RPMI7951 (cell line): ENCODE measurements at places on chromosomes 2 and 18. TPM values are rescaled to one million over a fixed set of nuclear protein-coding genes. Genes with fewer than 3 reads are reported as not detected.

Gene CACNB4
- total RNA-seq = 0.10 and 0.12 TPM in 2 replicates

Gene HMSD
- not detected in 2 replicates for total RNA-seq

Gene IL36RN
- not detected in 2 replicates for total RNA-seq

Gene TEKT4
- not detected in 2 replicates for total RNA-seq

Gene TOGARAM2
- total RNA-seq = 0.29 TPM in 1 of 2 replicates, not detected in the other

Gene DLGAP1
- total RNA-seq = not detected in 2 replicates

Gene SCN9A
- total RNA-seq = under 0.01 and 0.12 TPM in 2 replicates

Gene PLB1
- total RNA-seq = 0.12 and 1.6 TPM in 2 replicates

Gene KCNK3
- total RNA-seq = 1.1 and 2.3 TPM in 2 replicates

Gene NTSR2
- total RNA-seq = 0.36 TPM in 1 of 2 replicates, not detected in the other

Gene SEPTIN2
- 451 and 502 TPM in 2 replicates for total RNA-seq

Gene HOXD13
- 1.2 and 2.6 TPM in 2 replicates for total RNA-seq

Gene KLF7
- 5.4 and 7.3 TPM in 2 replicates for total RNA-seq

Gene UGT1A8
- not detected in 2 replicates for total RNA-seq

- peak; percentile 74 for DNase-seq
Measured at GRCh38 chr2:100260712-100261620, 61.3 kb downstream of the LONRF2 start.

DNA sequence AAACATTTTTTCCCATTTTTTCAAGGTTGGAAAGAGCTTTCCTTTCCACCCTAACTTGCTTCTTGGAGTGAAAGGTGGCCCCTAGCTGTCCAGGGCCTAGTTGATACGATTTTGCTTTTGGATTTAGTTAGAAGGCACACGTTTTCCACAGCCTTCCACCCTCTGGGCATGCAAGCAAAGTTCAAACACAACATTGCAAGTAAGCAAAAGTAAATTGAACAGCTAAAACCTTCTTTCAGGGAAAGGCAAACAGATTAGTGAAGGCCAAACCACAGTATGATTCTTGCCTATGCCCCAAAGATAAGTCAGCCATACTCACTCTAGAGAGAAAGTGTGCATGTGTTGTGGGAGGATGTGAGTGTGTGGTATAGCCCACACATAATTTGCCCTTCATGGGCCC lies 273.7 kb upstream of the KLHL29 start:
- DNase-seq = no peak

- no peak for DNase-seq
Measured at GRCh38 chr2:174477759-174478158, 9.1 kb downstream of the GPR155 start.

- DNase-seq = peak; percentile 73
Measured at GRCh38 chr2:196274387-196274809, 103.0 kb upstream of the STK17B start.

GRCh38 chr2:79945653-79946445 lies 358.7 kb downstream of the LRRTM1 start:
- no peak for DNase-seq

DNA sequence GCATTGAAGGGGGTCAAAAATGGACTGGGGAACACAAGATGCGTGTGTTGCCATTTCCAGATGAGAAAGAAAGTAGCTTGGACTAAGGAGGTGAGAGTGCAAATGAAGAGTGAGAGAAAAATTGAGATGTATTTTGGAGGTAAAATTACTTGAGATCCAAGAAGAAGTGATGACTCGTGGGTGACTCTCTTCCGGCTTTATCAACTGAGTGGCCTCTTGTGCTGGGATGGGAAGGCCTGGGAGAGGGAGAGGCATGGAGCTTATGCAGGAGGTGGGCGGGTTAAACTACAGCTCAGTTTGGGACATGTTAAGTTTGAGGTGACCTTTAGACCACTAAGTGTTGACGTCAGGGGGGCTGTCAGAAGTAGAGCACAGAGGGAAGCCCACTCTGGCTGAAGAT lies 34.9 kb downstream of the SULT1C2 start:
- DNase-seq = peak; percentile 40

GRCh38 chr2:148596018-148596417 lies 48.5 kb upstream of the EPC2 start:
- no peak for DNase-seq

- no peak for DNase-seq
Measured at GRCh38 chr2:190270298-190270697, 49.3 kb downstream of the HIBCH start.

DNA sequence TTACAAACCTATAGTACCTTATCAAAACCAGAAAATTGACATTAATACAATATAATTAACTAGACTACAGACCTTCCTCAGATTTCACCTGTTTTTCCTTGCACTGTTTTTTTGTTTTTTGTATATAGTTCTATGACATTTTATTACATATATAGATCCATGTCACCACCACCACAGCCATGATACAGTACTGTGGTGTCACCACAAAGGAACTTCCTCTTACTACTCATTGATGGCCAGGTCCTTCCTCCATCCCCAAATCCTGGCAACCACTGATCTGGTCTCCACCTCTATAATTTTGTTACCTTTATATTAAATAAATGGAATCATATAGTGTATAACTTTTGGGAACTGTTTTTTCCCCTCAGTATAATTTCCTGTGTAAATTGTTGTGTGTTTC lies 19.4 kb upstream of the ATP6V1B1 start:
- DNase-seq = no peak

- DNase-seq = no peak
Measured at GRCh38 chr2:55011831-55012671, 38.2 kb downstream of the RTN4 start.

DNA sequence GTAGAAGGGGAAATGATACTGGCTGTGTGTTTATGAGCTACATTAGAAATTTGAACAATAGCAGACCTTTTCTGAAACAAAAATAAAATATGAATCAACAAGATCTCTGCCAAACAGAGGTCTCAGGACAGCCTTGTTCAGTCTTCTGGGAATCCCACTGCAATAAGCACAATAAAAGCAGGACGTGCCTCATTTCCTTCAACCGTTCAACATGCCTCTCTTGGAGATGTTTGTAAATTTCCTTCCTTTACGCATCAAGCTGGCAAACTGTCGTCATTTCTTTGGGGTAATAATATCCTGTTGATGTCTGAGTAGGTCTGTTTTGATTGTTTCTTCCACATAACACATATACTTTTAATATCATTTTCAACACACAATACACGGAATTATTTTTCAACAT lies 77.2 kb downstream of the TCF4 start:
- peak; percentile 62 for DNase-seq

DNA sequence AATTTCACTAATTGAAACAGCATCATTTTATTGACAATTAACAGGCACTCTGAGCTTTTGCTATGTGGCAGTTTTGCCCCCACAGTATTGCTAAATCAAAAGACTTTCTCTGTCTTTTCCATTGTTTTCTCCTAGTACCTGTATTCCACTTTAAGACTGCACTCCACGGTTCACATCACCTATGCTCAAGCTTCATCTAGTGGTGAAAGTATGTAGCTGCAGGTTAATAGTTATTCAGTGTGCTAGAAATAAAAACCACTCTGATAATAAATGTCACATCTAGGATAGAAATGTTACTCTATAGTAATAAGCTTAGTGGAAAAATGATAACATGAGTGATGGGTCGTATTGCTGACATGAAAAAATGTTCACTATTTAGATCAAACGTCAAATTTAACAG lies 24.6 kb downstream of the ARL6IP6 start:
- DNase-seq = no peak

DNA sequence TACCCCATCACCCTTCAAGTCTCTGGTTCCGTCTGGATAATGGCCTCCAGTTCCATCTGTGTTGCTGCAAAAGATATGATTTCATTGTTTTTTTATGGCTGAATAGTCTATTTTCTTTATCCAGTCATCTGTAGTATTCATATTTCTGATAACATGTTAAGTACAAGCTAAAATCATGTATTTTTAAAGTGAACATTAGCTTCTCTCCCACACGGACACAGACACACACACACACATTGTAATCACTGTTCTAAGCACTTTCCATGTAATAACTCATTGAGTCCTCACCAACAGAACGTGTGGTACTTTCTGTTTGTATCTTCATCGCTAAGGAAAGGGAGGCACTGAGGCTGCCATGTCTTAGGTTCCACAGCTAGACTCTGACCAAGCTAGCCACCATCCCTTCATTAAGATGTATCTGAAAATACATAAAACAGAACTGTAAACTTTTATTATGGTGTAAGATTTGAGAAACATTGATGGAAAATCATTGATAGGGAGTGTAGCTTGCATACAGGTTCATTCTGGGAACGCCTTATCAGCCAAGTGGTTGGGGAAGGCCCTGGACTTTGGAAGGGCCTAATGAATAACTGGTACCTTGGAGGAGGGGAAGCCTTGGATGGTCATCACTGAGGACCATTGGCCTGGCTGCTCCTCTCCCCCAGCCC lies 8.1 kb downstream of the NCK2 start:
- no peak for DNase-seq

GRCh38 chr2:54763636-54764291 lies 40.3 kb downstream of the EML6 start:
- DNase-seq = peak; percentile 38

DNA sequence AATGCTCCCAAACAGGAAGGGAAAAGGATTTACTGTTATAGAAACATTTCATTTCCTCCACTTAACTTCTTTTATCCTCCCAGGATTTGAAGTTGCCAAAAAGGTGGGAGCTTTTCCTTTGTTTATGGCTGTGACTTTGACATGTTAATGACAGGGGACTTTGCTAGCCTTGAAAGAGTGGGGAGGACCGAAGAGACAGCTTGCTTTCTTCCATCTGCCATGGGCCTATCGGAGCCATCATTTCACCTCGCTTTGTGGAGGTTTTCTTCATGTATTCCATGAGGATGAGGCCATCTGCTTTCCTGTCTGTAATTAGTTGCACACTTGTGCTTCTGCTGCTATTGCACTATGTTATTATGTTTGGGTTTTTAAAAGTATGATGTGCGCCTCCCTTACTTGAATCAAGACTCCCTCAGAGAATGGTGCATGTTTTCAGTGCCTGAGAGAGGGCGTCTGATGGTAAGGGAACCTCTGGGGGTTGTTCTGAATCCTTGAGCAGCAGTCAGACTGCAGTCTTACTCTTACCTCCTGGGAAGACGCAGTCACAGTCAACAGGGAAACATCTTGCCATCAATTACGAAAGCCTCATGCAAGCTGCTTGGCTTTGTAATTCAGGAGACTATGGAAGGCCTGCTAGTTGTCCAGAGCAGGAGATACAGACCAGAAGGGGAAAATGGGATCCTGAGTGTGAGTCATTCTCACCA lies 173.3 kb upstream of the MGAT5 start:
- no peak for DNase-seq

GRCh38 chr18:58898010-58898799 lies 33.5 kb downstream of the ZNF532 start:
- DNase-seq = no peak
